Stomach (tissue), 19 donors: ENCODE measurements at places on chromosomes 7 and 10.

GRCh38 chr7:123709525-123709924, 39.3 kb downstream of the WASL start:
- DNase-seq: no peak

- no peak for DNase-seq
These were observed 287.8 kb upstream of the CDC14C start for GRCh38 chr7:48636391-48637015.

- no peak for DNase-seq
These were observed 405.0 kb upstream of the LRRN3 start for GRCh38 chr7:110685899-110686298.

- DNase-seq: no peak
These were observed 19.1 kb downstream of the SEMA3A start for GRCh38 chr7:84175461-84175860.

- DNase-seq: no peak
These were observed 16.4 kb upstream of the ANKRD30A start for GRCh38 chr10:37109000-37109399.

DNA sequence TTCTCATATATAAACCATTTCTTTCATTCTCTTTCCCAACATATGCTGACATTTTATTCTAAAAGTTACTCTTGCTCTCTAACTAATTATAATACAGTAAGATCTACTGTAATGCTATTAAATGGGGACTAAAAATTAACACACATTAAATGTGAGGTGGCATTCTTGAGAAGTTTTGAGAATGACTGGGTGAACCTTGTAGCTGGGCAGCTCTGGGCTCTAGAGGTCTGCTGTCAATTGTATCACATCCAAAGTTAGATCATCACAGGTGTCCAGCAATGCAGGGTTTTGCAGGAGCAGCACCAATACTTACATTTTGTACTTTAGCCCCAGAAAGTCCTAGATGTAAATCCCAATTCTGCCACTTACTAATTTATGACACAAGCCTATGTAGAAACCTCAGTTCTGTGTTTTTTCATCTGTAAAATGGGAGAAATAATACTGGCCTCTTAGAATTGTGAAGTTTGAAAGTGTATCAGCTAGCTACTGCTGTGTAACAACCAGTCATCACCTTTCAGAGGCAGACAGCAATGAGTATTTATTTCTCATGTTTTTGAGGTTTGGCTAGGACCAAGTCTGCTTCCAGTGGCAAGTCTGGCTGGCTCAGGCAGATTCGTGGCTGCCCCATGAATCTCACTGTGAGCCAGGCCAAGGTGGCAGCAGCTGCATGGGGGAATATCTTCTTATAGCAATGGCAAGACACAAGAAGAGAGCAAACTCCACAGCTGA, 79.6 kb upstream of the EMX2 start:
- DNase-seq: no peak

DNA sequence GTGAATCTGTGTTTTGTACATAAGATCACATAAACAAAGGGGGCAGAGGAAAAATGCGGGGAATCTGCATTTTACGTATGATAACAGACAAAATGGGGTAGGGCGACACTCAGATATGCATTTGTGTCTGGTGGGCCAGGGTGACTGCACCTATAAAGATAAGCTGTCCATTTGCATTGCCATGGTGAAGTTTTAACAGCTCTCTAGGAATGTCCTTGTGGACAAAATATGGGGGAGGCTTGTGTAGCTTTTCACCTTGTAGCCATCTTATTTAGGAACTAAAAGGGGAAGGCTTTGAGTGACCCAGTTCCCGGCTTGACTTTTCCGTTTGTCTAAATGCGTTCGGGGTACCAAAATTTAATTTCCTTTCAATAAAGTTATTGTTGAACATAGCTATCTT, 92.4 kb upstream of the AGBL3 start:
- DNase-seq: no peak

GRCh38 chr10:126021833-126022500, 125.6 kb downstream of the FANK1 start:
- DNase-seq: peak; percentile 24

DNA sequence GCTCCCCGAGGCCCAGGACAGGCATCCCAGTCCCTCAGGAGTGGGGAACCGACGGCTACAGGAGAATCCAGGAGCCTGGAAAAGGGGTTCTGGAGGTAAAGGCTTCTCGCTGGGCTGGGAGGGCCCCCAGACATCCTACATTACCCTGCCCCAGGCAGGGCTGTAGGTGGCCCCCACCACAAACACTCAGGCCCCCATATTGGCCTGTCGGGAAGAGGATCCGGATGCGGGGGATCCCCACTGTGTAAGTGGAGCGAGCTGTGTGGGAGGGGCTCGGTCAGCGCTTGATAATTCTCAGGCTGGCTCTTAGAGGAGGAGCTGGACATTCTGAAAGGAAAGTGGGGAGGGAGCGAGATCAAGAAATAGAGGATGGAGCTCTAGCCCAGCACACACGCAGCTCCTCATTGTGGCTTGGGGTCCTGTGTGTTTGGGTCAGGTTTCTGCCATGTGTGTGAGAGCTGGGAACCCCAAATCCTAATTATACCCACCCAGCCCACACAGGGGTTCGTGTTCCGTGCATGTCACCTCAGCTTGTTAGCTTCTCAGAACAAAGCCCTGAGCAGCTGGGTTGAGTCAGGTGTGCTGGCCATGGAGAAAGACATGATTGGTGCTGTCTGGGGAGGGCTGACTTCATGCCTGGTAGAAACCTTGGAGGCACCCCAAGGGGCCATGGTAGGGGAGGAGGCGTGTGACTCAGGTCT, 49.4 kb downstream of the ZNF467 start:
- DNase-seq: no peak

- no peak for DNase-seq
These were observed 110.3 kb downstream of the RNF133 start for GRCh38 chr7:122588621-122589020.

DNA sequence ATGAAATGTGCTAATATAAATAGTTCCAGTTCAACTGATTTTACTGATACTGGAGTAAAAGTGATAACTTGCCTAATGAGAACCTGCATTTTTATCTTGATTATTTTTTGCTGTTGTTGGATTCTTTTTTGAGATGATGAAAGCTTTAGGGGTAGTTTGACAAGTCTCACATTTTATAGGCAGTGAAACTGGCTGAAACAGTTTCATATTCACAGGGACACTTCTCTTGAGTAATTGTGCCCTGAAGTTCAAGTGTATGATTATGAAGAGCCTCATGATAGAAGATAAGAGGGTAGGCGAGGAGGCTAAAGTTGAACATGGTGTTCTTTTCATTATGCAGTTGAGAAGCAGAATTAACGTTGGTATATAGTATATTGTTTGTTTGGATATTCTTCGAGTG, 5.1 kb downstream of the AUTS2 start:
- no peak for DNase-seq

- no peak for DNase-seq
These were observed 19.9 kb downstream of the CCDC3 start for GRCh38 chr10:12981570-12981969.

- DNase-seq: no peak
These were observed 64.4 kb downstream of the FBXL13 start for GRCh38 chr7:103010211-103010610.

DNA sequence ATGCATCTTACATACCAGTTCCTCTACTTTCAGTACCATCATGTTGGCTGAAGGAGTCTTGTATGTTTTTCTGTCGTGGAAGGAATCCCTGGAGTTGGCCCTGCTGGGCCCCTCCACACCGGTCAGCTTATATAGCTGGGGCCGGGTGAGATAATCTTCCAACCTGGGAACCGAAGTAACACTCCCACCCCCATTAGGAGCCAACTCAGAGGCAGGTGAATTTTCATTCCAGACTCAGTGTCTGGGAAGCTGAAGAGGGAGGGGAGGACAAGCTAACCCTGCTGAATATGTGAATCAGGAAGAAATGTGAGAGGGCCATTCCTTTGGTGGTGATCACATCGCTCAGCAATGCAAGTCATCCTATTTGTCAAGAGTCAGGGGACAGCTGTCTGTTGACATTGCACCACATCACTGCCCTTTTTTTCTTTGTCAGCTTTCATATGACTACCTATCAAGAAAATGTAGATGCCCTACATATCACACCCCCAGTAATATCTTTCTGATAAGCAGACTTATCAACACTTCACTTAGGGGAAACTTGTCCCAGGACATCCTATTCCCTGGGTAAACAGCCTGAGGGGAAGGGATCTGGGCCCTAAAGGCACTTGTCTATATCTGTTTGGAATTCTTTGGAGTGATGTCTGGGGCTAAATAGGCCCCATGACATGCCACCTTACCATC, at the start of gene ANKRD1:
ANKRD1 (minus strand) TSS at position 102 of the 681 bp plus-strand sequence; CDS start at position 42, 60 bp downstream.
- DNase-seq: no peak

DNA sequence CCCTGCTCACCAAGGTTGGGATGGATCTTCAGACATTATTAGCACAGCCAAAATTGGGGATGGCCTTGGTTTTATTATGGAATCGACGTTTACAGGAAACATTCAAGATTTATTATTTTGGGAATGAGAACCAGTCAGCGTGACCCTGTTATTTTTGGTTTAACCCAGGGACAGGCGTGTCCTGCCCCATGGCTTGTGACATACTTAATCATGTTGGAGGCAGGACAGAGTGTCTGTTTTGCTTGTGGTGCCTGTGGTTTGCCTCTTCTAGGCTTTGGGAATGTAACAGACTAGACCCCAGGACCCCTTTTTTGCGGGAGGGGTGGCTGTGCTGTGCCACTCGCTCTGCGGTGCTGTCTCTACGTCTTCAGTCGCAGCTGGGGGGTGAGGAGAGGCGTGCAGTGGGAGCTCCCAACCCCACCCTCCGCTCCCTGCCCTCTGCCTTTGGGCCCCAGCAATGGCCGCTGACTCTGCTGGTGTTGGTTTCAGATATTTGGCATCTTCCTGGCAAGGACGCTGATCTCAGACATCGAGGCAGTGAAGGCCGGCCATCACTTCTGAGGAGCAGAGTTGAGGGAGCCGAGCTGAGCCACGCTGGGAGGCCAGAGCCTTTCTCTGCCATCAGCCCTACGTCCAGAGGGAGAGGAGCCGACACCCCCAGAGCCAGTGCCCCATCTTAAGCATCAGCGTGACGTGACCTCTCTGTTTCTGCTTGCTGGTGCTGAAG, 20.1 kb upstream of the SH2D4B start:
- DNase-seq: no peak

GRCh38 chr10:115761166-115761565, 511.8 kb downstream of the GFRA1 start:
- DNase-seq: no peak

GRCh38 chr7:77482015-77482414, 55.1 kb upstream of the PTPN12 start:
- DNase-seq: peak; percentile 91

DNA sequence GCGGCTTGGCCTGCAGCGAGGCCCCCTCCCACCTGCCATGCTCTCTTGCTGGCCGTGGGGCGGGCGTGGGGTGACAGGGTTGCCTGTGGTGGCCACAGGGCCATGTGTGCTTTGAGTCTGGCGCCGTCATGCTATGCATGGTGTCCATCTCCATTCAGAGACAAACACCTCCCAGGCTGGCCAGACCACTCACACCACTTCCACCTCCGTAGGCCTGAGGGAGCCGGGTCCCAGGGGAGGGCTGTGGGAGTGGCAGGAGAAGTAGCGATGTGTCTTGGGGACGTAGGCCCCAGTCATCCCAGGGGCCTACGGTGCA, 65.5 kb downstream of the DNAJB6 start:
- no peak for DNase-seq

GRCh38 chr10:8640301-8640700, 585.8 kb downstream of the GATA3 start:
- DNase-seq: no peak

- DNase-seq: no peak
These were observed 190.4 kb downstream of the CTTNBP2 start for GRCh38 chr7:117682681-117683385.

- DNase-seq: peak; percentile 71
These were observed 55.0 kb upstream of the NKX6-2 start for GRCh38 chr10:132840698-132841614.

- no peak for DNase-seq
These were observed 55.1 kb upstream of the PPP2R2D start for GRCh38 chr10:131845505-131846239.

GRCh38 chr10:33657154-33657908, 322.9 kb upstream of the NRP1 start:
- DNase-seq: peak; percentile 34

GRCh38 chr7:99955247-99955646, 20.6 kb downstream of the AZGP1 start:
- DNase-seq: no peak

DNA sequence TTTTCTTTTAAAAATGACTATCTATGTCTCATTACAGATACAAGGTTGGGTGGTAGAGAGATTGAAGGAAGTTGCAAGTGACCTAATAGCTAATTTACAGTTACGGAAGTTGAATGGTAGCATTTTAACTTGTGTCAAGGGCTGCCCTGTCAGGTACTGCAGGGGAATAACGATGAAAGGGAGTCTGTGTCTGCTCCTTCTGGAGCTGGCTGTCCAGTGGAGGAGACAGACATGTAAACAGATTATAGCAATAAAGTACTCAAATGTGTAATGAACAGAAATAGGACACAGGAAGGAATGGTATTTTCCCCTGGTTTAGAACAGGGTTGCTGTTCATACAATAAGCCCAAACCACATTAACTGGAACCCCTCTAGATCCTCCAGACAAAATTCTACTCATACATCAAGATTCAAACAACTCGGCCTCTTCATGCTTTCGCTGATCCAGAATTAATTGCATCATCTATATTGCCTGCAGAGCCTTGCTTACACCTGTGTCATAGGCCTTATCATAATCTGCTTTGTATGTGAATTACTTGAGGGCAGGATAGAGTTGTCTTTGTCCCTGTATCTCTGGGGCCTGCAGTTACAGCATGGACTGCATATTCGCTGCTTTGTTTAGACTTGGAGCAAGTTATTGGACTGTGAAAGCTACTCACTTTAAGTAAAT, 42.8 kb downstream of the AUTS2 start:
- DNase-seq: no peak

DNA sequence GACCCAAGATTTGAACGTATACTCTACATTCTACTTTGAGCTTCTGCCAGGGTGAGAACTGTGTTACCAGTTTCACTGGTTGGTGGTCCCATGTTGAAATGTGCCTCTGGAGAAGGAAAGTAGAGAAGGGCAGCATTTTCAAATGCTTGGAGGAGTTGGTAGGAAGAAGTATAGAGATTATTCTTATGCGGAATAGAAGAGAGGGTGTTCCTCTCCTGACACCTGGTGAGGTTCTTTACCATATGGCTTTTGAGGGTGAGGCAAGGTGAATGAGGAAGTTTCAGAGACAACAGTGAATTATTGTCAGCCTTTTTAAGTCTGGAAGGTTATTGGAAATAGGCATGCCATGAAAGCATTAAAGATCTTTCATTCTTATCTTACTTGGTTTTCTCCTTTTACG, 34.3 kb downstream of the R3HCC1L start:
- DNase-seq: no peak

- no peak for DNase-seq
These were observed 222.3 kb upstream of the ZNF32 start for GRCh38 chr10:43870968-43871439.

DNA sequence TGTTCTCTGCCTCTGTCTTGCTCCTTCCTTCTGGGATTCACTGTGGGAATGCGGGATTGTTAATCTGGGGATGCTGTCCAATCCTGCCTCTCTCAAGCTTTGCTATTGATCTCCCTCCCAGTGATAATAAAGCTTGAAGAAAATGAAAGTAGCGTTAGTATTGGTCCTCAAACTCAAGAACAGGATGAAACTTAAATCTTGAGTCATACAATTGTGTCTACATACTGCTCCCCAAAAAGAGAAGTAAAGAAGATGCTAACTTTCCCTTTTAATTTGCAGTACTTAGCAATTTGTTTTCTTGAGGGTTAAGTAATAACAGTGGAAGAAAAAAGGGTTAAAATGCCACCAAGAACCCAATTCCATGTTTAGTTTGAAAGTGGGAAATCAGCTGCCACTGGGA, 13.6 kb downstream of the CFTR start:
- DNase-seq: no peak

- DNase-seq: no peak
These were observed 10.3 kb upstream of the AOC1 start for GRCh38 chr7:150842018-150842417.
